Melanocyte of skin (primary cell): ENCODE measurements at places on chromosomes 1 and 21. TPM values are rescaled to one million over a fixed set of nuclear protein-coding genes. Genes with fewer than 3 reads are reported as not detected.

Gene CLCNKB
- total RNA-seq, result not detected in 2 replicates

Gene PTGS2
- 4.7 and 15.5 TPM in 2 replicates for total RNA-seq

Gene SPRR2B
- total RNA-seq, result not detected in 2 replicates

Gene PROK1
- not detected in 2 replicates for total RNA-seq

Gene SIM2
- total RNA-seq, result not detected in 2 replicates

Gene FAM78B
- 0.93 and 2.0 TPM in 2 replicates for total RNA-seq

Gene TMEM53
- total RNA-seq, result 12.7 and 16.8 TPM in 2 replicates

Gene TRPM2
- not detected in 2 replicates for total RNA-seq

Gene HFM1
- total RNA-seq, result 0.67 and 0.93 TPM in 2 replicates

Gene CDC42
- total RNA-seq, result 312 and 401 TPM in 2 replicates

Gene EDN2
- total RNA-seq, result not detected in 2 replicates

Gene INKA2
- total RNA-seq, result 0.67 and 1.1 TPM in 2 replicates
